Right atrium auricular region (tissue), 2 donors: ENCODE measurements at places on chromosomes 3 and 15. TPM values are rescaled to one million over a fixed set of nuclear protein-coding genes. Genes with fewer than 3 reads are reported as not detected.
A peak's percentile ranks its signal among the peaks of the same experiment; 100 is the strongest.

- DNase-seq, result no peak
These were observed 34.4 kb downstream of the FAM43A start for GRCh38 chr3:194720048-194720447.

GRCh38 chr3:192215-192929 is 4.2 kb upstream of the CHL1 start:
- no peak for DNase-seq

DNA sequence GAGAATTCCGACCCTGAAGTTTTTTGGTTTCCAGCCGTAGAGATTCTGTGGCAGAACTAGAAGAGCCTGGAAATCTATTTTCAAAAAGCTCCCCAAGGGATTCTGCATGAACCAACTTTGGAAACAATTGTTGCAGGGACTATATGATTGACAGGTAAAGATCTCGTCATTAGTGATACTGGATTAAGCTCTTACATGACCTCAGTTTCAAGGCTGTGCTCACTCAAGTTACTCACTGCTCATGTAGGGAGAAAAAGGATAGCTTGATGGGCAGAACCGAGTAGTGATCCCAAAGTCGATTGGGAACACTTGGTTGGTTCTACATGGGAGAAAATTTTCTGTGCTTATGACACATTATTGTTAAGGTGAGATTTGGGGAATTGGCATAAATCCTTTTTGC is 142.3 kb upstream of the RASGRP1 start:
- no peak for DNase-seq

DNA sequence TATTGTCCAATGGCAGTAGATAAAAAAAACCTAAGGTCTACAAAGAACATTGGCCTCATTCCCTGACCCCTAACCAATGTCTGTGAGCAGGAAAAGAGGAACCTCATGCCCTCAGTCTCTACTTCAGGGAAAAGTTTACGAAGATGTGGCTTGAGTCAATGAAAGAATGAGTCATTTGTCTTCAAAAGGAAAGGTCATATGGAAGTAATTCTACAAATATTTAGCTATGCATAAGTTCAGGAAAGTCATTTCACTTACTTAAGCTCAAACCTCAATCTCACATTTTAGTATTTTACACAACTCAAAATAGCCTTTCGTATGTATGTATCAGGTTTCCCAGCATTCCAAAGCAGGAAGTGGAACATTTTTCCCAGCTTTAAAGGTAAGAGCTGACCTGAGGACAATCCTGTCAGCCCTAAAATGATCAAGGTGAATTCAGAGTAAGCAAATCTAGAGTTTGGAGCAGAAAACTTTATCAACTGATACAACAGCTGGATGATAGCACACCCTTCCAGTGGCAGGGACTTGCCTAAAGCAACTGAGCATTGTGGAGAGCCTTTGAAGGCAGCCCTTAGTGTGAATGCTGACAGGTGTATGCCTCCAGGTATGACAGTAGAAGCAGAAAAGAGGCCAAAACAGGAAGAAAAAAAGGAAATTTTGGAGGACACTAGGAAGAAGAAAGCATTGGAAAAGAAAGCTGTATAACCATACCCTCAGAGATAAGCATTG is 53.9 kb upstream of the ACKR4 start:
- no peak for DNase-seq

GRCh38 chr3:72891053-72891855 is 3.4 kb downstream of the GXYLT2 start:
- DNase-seq, result peak; percentile 73

GRCh38 chr3:194986208-194987043 is 284.5 kb downstream of the XXYLT1 start:
- peak; percentile 56 for DNase-seq

- DNase-seq, result peak; percentile 59
These were observed 120.3 kb downstream of the LRRK1 start for GRCh38 chr15:101039461-101039860.

The C3orf70 gene
- 2.6 TPM for total RNA-seq

DNA sequence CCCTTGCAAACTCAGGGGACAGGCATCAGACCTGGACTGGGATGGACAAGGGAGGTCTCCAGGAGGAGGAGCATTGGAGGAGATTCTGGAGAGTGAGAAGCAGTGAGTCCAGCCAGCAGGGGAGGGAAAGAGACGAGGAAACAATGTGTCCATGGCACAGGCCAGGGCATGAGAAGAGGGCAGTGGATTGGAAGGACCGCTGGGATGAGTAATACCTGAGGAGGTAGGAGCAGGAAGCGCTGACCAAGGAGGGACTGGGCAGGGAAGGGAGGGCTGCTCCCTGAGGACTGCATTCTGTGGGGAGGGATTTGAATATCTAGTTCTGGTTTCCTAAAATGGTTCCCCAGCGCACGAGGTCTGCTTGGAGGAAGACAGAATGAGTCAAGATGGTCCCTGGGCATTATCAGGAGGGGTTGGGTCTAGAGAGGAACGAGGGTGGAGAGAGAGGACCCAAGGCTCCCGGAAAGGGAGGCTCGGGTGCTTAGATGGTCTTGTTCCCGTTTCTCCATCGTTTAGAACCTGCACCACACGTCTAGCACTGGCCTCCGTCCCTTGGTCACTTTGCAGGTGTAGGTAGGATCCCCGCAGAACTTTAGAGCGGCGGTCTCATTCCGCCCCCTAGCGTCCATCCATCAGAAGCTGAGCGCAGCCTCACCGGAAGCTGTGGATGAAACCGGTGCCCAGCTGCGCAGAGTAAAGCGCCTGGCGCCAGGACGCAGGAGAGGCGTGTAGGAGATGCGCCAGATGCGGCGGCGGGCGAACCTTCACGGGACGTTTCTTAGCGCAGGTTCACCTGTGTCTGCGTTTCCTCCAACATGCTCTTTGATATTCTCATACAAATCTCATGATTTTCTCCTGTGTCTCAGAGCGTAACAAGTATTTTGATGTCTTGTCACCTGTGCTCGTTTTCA is 190.7 kb upstream of the NDN start:
- DNase-seq, result no peak

The DOCK3 gene
- total RNA-seq, result 4.6 TPM

GRCh38 chr3:157335233-157336076 is 101.2 kb upstream of the PTX3 start:
- no peak for DNase-seq

DNA sequence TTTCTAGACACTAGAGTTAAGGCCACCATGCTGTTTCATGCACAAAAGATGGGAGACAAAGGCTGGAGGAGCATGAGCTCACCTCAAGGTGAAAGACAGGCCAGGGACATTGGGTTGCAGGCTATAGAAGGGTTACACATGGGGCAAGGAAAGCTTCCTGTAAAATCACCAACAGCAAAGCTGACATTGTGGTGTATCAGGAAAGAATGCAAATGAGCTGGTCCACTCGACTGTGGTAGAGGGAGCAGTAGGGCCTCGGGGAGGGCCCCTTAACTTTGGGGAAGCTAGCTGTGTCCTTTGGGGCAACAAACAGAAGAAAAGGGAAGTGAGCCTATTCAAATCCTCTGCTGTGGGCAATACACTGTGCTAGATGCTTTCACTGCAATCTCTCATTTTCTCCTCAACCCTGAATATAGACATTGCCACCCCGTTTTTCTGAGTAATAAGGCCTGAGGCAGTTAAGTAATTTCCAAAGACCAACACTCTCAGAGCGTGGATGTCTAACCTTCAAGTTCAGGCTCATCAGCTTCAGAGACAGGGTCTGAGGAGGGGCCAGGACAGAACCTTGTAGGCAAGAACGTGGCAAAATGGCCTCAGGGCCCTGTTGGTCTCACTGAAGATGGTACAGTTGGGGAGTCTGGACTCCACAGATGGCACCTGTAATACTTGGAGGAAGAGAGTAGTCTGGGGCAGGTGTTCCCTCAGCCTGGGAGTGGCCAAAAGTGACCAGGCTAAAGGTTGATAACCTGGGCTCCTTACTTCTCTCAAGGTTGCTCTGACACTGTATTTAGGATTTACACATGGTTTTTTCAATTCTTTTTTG is 24.1 kb downstream of the CX3CR1 start:
- no peak for DNase-seq

DNA sequence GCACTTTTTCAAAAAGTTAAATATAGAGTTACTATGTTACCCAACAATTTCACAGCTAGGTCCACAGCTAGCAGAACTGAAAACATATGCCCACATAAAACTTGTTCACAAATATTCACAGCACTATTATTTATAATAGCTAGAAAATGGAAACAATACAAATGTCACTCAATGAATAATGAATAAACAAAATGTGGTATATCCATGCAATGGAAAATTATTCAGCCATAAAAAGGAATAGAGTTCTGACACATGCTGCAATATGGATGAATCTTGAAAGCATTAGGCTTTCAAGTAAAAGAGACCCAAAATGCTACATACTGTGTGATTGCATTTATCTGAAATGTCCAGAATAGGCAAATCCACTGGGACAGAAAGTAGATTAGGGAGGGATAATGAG is 111.9 kb downstream of the MECOM start:
- no peak for DNase-seq

- DNase-seq, result no peak
These were observed 401.9 kb upstream of the IL12A start for GRCh38 chr3:159586571-159587202.

The KCTD6 gene
- 10.6 TPM for total RNA-seq
